ENCODE measurements at places on chromosomes 3 and 15. TPM values are rescaled to one million over a fixed set of nuclear protein-coding genes. Genes with fewer than 3 reads are reported as not detected.

GRCh38 chr15:92803536-92803851 is 96.6 kb upstream of the CHD2 start:
- DNase-seq: no peak

GRCh38 chr15:48930735-48931134 is 33.0 kb downstream of the SHC4 start:
- DNase-seq: no peak

LTK gene
- total RNA-seq: 4.3 TPM

- no peak for DNase-seq
These were observed 439.9 kb downstream of the TBL1XR1 start for GRCh38 chr3:176757429-176757828.

- no peak for DNase-seq
These were observed 45.8 kb upstream of the FBXL22 start for GRCh38 chr15:63551400-63551799.

GRCh38 chr3:30354972-30355371 is 251.4 kb upstream of the TGFBR2 start:
- no peak for DNase-seq

GRCh38 chr3:126704494-126705214 is 614 bp downstream of the CHCHD6 start:
- DNase-seq: no peak

DNAH12 gene
- not detected for total RNA-seq

- DNase-seq: peak; percentile 8
These were observed 226.3 kb upstream of the MRPL3 start for GRCh38 chr3:131728898-131729642.

PLCB2 gene
- total RNA-seq: not detected

DNA sequence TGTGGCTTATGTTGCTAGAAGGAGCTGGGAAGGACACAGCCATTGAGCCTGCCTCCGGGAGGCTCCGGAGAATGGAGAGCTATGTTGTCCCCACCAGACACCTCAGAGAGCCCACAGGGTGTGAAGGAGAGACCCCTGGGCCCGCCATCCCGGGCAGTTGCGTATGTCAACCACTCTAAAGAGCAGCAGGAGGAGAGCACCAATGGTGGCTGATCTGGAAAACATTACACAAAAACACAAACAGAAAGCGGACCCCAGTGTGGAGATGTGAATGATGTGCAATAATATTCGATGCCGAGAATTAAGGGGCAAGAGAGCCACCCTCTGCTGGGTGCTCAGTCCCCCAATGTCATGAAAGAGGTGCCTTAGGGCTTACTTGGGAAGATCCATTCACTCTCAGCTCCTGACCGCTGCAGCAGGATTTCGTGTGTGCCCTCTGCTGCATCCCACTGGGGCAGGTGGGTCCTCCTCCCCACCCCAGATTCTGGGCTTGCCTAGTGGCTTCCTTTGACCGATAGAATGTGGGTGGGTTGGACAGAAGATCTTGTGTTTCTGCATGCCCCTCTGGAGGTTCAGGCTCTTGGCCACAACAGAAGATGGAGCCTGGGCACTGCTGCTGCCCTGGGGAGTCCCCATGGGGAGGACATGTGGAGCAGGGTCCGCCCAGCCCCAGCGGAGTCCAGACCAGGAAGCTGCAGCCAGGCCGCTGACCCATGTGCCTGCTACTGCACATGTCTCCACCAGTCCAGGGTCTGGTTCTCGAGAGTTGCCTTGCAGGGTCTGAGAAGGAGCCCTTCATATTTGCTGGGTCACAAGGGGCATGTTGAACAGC is 245.3 kb downstream of the OCA2 start:
- DNase-seq: no peak

DNA sequence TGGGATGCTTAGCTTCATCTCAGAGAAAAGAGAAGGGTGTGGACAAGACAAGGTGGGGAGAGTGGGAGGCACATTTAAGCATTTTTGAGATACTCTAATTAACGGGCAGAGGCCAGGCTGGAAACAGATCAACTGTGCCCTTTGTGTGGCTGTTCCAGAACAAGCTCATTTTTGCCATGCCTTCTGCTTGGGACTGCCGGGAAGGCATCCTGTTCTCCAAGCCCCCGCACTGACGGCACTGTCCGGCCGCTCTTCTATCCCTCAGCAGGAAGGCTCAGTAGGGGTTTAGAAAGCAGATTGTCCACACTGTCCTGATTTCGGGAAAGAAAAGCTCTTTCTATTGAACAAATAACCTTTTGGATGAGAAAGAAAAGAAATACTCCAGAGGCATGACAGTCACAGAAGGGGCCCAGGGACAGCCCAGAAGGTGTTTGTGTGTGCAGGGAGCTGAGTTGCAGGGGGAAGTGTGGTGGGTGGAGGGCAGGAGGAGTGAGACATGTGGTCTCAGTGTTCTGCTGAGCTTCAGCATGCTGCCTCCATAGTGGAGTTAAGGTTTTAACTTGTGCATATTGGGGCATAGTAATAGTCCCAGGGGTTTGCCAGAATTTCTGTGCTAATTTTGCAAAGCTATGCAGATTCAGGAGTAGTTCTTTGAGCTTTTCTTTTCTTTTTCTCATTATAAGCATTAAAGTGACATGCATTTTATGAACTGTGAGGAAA is 27.3 kb downstream of the SV2B start:
- DNase-seq: no peak

- no peak for DNase-seq
These were observed 116.9 kb downstream of the CADM2 start for GRCh38 chr3:85075663-85076062.

DNA sequence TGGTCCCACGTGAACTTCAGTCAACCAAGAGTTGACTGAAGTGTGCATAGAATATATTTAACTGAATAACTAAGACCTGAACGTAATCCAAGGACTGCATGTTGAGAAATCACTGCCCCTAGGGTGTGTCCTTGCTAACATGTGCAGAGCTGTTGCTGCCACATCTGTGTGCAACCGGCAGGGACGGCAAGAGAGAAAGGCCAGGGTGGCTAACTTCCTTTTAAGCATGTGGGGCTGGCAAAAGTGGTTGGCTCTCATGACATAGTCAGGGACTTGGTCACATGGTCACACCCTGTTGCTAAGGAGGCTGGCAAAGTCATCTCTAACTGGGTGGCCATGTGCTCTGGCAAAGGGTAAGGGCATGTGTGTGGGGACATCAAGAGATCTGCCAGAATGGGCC is 52.4 kb downstream of the GASK1A start:
- no peak for DNase-seq

IGDCC3 gene
- total RNA-seq: 0.10 TPM

DNA sequence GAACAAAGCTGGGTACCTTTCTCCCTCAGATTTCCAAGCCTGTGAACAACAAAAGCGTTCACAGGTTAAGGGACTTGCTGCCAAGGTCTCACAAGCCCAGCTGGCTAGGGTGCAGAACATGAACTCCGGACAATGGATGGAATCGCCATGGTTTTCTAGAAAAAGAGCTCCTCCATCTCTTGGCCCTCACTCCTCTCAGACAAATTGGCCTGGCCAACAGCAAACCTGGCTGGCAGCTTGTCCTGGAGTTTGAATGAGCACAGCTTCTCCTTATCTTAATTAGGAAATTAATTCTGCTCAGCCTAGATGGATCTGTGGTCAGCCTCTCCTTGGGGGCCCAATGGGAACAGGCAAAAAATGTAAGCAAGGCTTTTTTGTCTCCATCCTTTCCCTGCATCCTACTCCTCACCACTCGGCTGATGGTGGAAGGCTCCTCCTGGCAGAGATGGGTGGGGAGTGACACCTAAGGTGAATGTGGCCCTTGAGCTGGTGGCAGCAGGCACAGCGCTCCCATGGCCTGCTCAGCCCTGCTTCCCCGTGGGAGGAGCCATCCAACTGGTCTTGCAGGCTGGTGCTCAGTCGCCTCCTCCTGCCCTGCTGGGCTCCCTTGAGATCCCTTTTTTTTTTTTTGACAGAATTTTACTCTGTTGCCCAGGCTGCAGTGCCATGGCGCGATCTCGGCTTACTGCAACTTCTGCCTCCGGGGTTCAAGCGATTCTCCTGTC is 5.8 kb downstream of the KLHL25 start:
- no peak for DNase-seq

DNA sequence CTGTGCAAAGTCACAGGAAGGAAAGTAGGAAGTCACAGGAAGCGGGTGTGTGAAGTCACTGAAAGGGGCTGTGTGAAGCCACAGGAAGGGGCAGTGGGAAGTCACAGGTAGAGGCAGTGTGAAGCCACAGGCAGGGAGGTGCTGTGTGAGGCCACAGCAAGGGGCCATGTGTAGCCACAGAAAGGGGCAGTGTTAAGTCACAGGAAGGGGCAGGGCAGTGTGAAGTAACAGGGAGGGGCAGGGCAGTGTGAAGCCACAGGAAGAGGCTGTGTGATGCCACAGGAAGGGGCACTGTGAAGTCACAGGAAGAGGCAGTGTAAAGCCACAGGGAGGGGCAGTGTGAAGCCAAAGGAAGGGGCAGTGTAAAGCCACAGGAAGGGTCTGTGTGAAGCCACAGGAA is 36.5 kb downstream of the GASK1A start:
- no peak for DNase-seq

DNA sequence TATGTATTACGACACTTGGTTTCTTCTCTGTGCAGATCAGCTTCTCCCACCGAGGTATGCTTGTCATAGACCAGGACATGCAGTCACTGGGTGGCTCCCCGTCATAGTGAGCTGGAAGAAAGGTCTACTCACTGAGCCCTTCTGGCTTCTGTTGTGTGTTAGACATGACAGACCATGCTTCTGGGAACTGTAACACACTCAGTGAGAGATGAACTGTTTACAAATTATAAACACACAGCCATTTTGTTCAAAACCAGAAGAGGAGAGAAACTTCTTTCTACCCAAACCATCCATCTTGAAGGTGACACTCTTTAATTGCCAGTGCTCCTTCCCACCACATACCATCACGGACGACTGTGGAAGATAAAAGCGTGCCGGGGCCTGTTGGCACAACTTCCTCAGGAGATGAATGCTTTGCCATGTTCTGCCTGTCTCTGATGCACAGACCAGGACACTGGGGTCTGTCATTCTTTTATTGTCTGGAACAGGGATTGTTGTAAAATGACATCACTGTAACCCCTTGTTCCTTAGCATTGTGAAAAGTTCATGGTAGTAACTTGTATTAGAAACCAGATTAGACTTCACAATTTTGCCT is 214.3 kb downstream of the MCTP2 start:
- DNase-seq: no peak

STRA6 gene
- 3.0 TPM for total RNA-seq

GRCh38 chr15:36590838-36591237 is 11.4 kb downstream of the CDIN1 start:
- peak; percentile 88 for DNase-seq

DNA sequence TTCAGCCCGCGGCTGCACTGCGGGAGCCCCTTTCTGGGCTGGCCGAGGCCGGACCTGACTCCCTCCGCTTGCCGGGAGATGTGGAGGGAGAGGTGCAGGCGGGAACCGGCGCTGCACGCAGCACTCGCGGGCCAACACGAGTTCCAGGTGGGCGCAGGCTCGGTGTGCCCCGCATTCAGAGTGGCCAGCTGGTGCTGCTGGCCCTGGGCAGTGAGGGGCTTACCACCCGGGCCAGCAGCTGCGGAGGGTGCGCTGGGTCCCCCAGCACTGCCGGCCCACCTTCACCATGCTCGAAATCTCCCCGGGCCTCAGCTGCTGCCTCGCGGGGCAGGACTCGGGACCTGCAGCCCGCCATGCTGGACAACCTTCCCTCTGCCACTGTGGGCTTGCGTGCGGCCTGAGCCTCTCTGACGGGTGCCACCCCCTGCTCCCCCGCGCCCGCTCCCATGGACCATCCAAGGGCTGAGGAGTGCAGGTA is 733.5 kb upstream of the CCDC54 start:
- no peak for DNase-seq

DNA sequence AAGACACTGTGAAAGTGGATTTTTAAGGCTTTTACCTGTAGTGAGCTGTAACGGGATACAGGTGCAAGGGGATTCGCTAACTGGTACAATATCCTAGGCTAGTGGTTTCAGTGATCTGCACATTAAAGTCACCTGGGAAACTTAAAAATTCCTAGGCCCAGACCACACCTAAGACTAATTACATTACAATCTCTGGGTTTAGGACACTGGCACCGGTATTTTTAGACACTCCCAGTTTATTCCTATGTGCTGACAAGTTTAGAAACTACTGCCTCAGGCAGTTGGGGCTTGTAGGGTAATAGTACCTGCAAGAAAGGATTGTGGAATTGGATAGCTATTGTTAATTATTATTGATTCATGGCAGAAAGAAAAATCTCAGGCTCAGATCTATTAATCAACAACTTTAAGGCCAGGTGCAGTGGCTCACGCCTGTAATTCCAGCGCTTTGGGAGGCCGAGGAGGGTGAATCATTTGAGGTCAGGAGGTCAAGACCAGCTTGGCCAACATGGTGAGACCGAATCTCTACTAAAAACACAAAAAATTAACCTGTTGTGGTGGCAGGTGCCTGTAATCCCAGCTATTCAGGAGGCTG is 50.4 kb upstream of the CASR start:
- no peak for DNase-seq

C3orf49 gene
- total RNA-seq: not detected

SEMA3B gene
- 22.9 TPM for total RNA-seq

ARPC4 gene
- total RNA-seq: 274 TPM

GRCh38 chr3:149104484-149104883 is 18.2 kb upstream of the HLTF start:
- no peak for DNase-seq

RTP3 gene
- total RNA-seq: not detected

DNA sequence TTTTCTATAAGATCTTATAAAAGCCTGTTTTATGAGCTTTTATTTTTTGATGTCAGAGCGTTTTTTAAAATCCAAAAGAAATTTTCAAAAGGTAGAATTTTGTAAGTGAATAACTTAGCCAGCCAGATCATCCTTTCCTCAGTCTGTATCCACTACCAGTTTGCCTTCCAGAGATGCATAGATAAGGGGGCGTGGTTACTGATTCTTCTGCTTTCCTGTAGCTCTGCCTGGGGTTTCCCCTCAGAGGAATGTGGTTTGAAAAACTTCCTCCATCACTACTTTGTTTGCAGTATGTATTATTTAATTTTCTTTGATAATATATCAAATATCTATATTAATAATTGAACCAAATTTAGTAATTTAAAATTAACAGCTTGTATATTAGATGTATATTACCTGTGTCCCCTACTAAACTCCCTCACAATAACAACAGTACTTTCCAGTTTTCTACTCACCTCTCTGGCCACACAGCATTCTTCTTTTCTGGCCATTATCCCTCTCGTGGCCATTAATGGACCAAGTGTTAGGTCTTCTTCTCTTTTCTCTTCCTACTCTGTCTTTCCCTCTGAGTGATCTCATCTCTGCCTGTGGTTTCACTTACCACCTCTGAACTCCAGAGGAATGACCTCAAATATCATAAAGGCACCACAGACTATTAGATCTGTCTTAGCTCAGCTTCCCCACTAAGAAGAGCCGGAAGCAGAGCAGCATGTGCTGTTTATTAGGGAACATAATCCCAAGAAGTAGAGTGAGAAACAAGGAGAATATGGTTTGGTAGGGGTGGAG is 239.7 kb downstream of the UBE2E2 start:
- DNase-seq: no peak

- DNase-seq: no peak
These were observed 11.3 kb downstream of the RAB8B start for GRCh38 chr15:63200464-63201249.

- no peak for DNase-seq
These were observed 88.3 kb upstream of the PRR23C start for GRCh38 chr3:139132976-139133375.
